ENCODE measurements at places on chromosomes 5 and 9. TPM values are rescaled to one million over a fixed set of nuclear protein-coding genes. Genes with fewer than 3 reads are reported as not detected.
A peak's percentile ranks its signal among the peaks of the same experiment; 100 is the strongest.

GRCh38 chr5:39580702-39581453, 156.1 kb upstream of the DAB2 start:
- no peak for DNase-seq

- no peak for DNase-seq
Measured at GRCh38 chr5:155631116-155631515, 617.6 kb downstream of the KIF4B start.

DNA sequence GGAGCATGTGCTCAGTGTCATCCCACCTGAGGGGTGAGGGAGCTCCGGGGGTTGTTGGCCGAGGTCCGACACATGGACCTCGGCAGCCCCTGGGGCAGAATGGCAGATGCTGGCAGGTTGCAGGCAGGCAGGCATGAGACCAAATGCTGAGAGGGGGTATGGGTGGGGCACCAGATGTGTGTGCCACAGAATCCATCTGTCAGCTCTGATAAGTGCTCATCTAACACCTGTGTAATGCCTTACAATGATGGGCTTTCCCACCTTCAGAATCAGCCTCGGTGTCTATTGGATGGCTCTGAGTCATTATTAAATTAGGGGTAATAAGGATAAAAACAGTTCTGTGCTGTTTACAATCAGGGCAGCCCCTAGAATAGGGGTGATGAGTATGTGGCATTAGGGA, 73.1 kb upstream of the SAP30L start:
- DNase-seq: no peak

- peak; percentile 58 for DNase-seq
Measured at GRCh38 chr9:128702949-128703615, 779 bp downstream of the PKN3 start.

DNA sequence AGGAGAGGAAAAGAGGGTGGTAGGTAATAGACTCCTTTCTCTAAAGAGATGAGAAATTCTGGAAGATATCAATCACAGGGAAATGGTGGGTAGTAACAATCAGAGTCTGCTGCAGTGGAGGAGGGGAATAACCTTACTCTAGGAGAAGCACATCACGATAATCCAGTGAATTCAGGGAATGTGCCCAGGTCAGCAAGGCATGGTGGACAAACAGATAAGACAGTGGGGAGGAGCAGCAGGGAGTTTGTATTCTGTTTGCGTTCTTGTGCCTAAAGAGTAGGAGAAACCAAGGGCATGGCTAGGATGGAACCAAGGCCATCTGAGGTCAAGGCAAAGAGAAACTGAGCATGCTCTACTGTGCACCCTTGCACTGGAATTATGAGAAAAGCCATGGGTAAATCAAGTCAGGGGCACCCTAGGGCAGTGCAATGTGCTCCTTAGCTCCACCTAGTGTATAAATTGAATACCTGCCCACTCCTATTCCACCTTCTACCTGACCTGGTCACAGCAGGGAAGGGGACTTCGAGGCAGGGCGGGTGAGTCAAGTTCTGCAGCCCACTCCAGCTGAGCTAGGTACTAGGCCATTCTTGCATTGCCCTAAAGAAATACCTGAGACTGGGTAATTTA, 31.6 kb downstream of the RETREG1 start:
- no peak for DNase-seq

Gene ZNF454
- total RNA-seq: 2.6 TPM

Gene FRMPD1
- total RNA-seq: 0.06 TPM

DNA sequence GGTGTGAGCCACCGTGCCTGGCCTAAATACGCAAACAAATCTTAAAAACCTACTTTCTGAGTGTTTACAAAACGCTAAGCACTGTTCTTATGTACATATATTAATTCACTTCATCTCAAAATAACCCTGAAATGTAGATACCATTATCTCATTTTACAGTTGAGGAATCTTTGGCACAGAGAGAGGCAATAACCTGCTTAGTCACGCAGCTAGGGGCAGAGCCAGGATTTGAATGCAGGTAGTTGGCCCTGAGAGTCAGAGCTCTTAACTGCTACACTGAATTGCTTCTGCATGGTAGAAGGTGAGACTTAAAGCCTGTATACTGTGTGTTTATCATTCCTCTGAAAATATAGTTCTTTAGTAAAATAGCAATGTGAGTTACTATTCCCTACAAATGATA, 21.9 kb downstream of the ARHGEF37 start:
- DNase-seq: no peak

GRCh38 chr9:93864840-93865239, 90.3 kb downstream of the BARX1 start:
- no peak for DNase-seq

Gene RASGRF2
- total RNA-seq: 1.1 TPM

Gene ABLIM3
- total RNA-seq: 10.6 TPM

GRCh38 chr5:178415353-178415752, 174.8 kb downstream of the COL23A1 start:
- no peak for DNase-seq

Gene OBP2B
- not detected for total RNA-seq

DNA sequence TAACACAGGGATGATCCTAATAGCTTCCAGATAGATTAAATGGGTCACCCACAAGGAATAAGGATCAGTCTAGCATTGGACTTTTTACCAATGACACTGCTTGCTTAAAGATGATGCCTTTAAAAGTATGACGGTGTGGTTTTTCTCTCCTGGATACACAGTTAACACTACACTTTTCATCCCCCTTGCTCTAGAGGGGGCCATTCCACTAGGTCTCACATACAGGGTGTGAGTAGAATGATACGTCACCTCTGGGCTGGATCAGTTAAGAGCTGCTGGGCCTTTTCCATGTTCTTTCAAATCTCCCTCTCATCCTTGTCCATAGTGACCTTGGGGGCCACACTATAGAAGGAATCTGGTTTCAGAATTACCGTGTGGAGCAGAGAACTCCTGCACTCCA, 140.6 kb downstream of the FSTL4 start:
- no peak for DNase-seq

Gene ARL10
- 1.6 TPM for total RNA-seq

DNA sequence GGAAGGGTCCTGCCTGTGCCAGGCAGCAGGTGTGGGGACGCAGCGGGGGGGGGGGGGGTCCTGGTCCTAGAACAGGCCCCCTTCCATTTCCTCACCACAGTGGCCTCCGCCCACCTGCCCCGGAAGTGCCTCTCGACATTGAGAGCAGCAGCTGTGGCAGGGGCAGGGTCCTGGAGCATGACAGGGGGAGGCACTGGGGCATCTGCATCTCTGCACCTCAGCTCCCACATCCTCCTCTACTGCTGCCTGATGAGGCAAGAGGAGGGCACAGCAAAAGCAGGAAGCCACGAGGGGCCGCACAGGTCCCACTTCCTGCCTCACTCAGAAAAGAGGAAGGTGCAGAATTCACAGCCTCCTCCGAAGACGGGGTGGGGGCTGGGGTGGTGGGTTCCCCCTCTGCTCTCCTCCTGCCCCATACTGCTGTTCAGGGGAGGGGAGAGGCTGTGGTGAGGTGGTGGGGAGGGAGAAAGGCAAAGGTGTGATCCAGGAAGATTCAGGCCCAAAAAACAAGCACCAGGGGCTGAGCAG, 14.8 kb downstream of the AKNA start:
- no peak for DNase-seq

- DNase-seq: no peak
Measured at GRCh38 chr9:2493529-2493928, 128.1 kb upstream of the VLDLR start.

- no peak for DNase-seq
Measured at GRCh38 chr5:75337366-75338021, 474 bp downstream of the HMGCR start.

GRCh38 chr5:138271281-138271680, 3.1 kb downstream of the GFRA3 start:
- no peak for DNase-seq

DNA sequence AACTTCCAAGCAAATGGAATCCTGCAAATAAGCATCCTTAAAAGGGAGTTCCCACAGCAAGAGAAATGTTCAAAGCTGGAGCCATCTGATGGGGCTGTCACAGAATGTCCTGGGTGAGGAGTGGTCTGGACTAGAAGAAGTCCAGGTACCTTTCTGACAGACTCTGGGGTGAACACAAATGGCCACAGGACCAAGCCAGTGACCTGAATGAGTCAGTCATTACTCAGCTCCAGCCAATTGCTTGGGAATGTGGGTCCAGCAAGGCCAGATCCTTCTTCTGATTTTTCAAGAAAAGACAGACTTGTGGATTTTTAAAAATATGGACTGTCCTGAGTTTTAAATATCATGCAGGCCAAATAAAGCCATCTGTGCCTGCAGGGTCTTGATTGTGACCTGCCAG, 30.1 kb downstream of the GALNT10 start:
- DNase-seq: peak; percentile 59

Gene COL27A1
- 7.8 TPM for total RNA-seq

Gene MLANA
- total RNA-seq: not detected

Gene SCGB3A2
- not detected for total RNA-seq

- no peak for DNase-seq
Measured at GRCh38 chr5:178241231-178241663, 8.6 kb upstream of the PHYKPL start.

DNA sequence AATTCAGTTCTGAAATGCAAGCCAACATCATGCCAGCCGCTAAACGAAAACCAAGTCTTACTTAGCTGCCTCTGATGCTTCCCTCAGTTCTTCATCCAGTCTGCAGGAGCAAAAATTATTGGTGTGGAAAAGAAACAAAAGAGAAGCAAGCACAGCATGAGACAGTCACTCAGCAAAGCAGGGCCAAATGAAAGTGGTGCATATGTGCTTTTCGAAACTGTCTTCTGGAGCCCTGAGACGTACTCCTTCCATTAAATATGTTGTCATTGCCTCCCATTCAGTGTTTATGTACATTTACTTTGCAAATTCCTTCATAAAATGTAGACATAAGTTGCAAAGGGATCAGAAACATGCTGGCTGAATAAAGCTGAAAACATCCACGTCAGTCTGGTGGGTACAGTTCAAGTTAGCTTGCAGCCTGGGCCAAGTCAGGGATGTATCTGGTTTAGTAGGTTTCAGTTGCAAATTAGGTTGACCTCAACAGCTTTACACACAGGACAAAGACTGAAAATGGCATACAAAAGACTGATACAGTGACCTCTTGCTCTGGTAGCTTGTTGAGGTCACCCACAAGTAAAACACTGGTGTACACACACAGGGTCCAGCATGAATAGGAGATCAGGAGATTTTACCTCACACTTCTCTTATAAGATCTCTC, 139.7 kb upstream of the PCA3 start:
- no peak for DNase-seq

Gene NFIB
- 19.4 TPM for total RNA-seq

DNA sequence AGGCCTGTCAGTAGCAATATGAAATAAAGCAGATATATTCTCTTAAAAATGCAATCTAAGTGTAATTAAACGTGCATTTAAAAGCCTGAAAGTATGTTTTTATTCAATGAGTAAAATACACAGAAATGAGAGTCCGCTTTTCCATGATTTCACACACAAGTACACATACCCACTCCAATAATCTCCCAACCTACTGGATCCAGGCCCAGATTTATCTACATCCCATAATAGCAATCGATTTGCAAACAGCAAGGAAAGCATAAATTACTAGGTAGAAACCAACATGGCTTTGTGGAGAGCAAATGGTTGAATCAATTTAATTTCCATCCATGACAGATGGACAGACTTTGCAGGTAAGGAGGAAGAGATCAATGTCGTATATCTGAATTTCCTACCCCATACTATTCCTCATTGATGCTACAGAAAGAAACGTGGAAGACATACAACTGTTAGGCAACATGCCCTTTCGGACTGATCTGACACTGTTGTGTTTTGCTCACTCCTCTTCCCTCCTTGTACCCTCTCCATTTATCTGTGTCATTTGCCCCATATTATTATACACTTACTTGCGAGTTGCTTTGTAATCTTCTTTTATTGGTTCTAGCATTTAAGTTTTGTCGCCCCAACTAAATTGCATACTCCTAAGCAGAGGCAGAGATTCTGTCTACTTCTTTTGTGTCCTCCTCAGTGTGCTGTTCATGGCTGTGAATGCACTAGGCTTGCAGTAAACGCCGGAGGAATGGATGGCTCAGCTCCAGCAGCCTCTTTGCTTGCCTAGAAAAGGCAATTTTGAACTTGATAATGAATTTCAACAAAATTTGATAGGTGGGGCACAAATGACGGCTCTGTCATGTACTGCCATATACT, 133.6 kb downstream of the NFIB start:
- no peak for DNase-seq

- DNase-seq: no peak
Measured at GRCh38 chr9:27719711-27720110, 146.4 kb upstream of the C9orf72 start.

DNA sequence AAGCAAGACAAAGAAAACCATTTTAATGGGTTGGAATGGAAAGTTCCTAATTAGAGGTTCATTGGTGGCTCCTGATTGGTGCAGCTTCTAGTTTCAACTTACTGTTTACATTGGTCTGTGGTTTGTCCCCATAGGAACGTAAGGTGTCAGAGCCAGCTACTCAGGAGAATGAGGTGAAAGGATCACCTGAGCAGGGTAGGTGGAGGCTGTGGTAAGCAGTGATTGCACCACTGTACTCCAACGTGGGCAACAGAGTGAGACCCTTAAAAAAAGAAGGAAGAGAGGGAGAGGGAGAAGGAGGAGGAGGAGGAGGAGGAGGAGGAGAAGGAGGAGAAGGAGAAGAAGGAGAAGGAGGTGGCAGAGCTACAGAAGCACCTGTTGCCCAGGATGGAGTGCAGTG, 30.4 kb downstream of the KCNIP1 start:
- peak; percentile 29 for DNase-seq

Gene EQTN
- total RNA-seq: not detected

Gene ANKS6
- total RNA-seq: 10.3 TPM

Gene SPINK4
- not detected for total RNA-seq

Gene RNF180
- 2.4 TPM for total RNA-seq

DNA sequence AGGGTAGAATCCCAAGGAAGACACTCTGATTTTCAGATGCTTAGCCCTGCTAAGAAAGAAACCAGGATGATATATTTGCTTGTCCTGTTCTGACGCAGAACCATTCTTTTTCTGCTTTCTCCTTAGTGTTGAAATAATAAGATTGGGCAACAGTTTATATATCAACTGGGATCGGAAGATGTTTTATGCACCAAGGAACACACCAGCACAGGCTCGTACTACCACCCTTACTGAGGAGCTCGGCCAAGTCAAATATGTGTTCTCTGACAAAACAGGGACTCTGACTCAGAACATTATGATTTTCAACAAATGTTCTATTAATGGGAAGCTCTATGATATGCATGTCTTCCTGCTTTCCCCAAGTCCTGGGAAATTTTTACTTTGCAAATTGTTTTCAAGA, 19.0 kb upstream of the RUSC2 start:
- no peak for DNase-seq

DNA sequence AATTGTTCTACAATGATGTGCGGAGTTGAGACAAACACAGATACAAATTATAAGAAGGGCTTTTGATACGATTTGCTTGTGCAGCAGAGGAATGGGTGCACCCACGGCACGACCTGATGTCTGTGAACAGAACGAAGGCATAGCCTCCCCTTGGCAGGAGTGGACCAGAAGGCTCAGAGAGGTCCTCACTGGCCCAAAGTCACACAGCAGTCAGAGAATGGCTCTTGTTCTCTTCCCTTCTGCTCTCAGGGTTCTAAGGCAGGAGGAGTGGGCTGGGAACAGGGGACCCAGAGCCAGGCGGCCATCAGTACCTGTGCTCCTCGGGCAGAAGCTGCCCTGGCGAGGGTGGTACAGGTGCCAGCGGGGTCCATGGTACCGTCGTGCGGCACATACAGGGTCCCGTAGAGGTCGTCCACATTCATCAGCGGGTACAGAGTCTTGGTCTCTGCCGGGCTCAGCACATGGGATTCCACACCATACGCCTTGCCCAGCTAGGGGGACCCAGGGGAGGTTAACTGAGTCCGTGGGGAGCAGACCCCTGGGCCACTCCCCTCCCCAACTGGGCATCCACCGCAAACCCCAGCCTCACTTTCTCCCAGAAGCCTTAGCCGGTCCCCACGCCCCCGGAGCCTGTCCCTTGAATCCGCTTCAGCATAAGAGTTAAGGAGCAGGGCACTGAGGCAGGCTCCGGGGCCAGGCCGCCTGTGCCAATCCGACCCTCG, 7.0 kb downstream of the SARDH start:
- no peak for DNase-seq

Gene MAMDC4
- 2.1 TPM for total RNA-seq
